ENCODE measurements at places on chromosomes 2 and 18.

DNA sequence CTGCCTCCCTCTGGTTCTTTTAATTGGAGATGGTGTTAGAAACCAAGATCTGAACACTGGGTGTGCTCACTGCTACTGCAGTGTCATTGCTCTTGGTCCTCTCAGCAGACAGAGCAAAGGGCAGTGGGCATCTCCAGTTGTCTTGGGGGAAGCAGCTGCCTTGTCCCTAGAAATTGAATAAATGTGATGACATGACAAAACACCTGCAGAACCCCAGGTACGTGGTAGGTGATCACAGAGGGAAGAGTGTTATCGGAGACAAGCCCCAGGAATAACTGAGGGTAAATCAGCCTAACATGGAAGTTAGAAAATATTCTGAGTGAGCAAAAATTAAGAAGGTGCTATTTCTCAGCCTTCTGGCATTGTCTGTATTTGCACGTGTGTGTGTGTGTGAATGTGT, 311.9 kb upstream of the HDAC4 start:
- DNase-seq = no peak

- DNase-seq = no peak
Observed at GRCh38 chr2:240457223-240458043, 22.0 kb downstream of the GPC1 start.

DNA sequence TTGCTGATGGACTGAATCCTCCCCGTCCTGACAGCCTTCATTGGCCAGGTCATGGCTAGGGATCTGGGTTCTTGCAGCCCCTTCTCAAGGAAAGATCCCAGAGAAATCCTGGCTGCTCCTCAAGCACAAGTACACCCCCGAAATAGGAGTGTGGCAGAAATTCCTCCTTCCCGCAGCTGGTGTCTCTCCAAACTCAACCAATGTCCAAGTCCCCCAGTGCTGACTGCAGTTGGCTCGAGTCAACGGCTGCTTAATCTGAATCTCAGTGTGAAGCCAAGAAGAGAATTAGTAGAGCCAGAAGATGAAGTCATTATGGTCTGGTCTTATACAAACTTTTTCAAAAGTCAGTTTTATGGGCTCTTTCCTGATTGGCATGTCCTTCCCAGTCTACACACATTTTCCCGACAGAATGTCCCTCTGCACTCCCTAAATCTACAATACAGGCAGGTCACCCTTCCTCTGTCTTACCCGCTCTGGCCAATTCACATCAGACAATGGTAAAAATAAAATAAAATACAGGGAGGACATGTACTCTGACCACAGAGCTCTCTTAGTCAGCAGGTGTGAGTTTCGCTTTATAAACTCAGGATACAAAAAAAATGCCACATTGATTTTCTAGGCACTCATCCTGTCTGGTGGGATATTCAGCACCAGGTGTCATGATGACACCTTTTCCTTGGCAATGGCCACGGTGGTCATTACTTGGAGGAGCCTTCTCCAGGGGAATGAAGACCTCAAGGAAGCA, 76.9 kb upstream of the PAPOLG start:
- no peak for DNase-seq

DNA sequence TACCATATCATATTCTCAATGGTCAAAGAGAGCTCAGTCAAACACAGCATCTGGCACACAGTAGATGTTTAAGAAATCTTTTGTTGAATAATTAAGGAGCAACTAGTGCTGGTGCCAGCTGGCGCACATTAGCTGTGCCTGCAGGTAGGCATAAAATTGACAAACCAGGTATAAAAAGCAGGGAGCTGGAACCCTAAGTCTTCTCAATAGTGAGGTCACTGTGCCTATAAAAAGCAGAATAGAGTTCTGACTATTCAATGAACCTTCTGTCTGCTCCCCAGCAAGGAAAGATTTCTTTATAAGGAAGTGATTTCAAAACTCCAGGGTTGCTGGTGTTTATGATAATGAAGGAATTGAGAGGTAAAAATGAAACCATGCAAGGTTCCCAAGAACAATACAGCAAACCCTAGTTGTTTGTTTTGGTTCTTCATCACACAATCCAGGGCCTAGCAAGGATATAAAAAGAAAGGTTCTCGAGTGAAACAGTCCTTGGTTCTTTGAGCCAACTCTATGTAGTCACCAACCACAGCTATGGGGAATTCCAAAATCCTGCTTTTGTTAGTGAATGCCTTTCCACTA, 76.1 kb downstream of the THADA start:
- DNase-seq = no peak

DNA sequence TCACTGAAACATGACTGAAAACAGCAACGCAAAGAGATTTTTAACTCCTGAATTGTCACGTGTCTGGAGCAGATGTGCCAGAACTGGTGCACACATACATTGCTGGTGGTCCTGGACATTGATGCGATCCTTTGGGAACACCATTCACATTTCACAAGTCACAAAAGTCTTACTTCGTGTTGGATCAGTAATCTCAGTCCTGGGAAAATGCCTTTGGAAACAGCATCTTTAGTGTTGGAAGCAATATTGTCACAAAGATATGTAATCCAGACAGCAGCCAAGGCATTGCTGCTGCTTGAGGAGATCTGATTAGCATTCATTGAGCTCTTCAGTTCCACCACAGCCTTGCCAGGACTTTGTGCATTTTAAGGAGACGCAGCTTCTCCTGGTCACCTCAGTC, 126.2 kb upstream of the SH3BP4 start:
- no peak for DNase-seq

- no peak for DNase-seq
Observed at GRCh38 chr2:151792589-151792988, 35.6 kb downstream of the ARL5A start.

DNA sequence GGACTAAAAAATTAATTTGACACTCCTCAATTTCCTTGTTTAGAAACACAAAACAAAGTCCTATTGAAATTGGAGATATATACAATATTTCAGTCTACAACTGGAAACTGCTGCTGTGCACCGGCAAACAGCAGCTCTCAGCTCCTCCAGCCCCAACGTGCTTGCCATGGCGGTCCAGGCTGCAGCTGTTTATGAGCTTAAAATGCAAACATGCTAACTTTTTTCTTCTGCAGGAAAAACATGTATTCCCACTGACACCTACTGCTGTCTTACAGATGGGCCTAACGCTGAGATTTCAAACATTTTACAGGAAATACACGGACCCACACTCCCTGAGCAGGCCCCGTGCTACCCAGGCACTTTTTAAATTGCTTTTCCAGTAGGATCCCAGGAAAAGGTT, 195.5 kb downstream of the BCL11A start:
- no peak for DNase-seq

DNA sequence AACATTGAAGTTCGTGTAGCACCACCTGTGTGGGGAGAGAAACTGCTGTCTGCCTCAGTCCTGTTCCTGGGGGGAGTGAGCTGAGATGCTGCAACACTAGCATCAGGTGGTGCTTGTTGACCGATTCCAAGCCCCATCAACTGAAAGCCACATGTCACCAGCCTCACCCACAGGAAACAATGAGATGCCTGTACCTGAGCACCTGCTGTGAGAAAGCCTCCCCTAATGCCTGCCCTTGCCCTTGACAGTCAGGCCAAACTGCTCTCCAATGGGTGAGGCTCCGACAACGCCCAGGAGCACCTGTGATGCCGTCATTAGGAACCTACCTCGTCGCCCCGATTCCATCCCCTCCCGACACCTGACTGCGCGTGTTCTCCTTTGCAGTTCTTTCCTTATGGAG, 104.6 kb downstream of the SMC6 start:
- DNase-seq = no peak

DNA sequence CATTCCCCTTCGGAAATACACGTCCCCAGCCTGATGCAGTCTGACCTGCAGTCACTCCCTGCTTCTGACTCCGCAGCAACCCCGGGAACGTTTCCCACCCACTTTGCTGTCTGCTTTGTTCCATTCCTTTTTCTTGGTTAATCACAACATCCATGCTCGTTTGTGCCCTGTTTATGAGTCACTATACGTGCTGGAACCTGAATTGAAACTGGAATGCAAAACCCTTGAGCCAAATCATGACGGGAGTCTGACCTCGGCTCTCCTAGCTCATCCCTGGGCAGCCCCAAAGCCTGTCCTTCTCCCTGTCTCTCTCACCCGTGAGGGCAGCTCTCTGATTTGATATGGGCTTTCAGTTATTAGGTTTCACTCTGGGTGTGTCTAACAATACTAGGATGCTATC, 57.1 kb upstream of the RNF152 start:
- DNase-seq = no peak

DNA sequence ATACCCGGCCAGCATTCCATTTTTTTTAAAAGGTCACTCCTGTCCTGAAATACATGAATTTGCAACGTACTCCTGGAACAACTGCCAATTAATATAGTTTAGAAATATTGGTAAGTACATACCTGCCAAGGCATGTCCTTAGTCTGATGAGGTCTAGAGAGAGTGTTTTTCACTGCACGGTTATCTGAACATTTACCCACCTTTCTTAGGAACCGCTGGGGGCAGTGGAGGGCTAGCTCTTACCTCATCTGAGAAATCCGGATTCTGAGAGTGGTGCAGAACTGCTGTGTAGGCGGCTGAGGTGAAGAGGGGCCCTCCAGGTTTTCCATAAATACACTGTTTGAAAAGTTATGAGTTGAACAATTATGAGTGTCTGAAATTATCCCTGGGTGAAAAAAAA, 133.1 kb upstream of the CCDC195 start:
- no peak for DNase-seq

GRCh38 chr2:172680436-172681068, 55.1 kb upstream of the RAPGEF4 start:
- no peak for DNase-seq

DNA sequence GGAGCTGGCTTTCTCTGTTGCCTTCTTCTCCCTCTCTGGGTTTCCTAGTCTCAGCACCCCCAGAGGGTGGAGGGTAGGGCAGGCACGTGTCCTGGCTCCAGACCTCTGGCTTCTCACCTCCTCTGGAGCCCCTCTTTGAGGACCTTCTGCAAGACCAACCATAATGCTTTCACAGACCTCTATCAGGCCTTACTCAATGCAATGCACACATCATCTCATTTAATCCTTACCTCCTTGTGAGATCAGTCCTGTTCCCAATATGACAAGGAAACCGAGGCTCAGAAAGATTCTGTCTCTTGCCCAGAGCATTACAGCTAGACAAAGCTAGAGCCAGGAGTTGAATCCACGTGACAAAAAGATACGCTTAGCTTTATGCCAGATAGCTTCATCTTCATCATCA, 8.2 kb downstream of the ATOH8 start:
- DNase-seq = no peak

- no peak for DNase-seq
Observed at GRCh38 chr18:35114305-35114704, 73.1 kb downstream of the MAPRE2 start.

DNA sequence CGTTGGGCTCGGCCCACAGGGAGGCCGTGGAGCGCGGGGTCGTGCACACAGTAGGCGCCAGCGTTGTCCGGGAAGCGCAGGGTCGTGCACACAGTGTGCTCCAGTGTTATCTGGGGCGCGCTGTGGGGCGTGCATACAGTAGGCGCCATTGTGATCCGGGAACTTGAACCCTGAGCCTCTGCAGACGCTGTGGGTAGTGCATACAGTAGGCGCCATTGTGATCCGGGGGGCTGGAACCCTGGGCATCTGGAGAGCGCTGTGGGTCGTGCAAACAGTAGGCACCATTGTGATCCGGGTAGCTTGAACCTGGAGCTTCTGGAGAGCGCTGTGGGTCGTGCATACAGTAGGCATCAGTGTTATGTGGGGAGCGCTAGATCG, 793 bp downstream of the ZNF236 start:
- no peak for DNase-seq

DNA sequence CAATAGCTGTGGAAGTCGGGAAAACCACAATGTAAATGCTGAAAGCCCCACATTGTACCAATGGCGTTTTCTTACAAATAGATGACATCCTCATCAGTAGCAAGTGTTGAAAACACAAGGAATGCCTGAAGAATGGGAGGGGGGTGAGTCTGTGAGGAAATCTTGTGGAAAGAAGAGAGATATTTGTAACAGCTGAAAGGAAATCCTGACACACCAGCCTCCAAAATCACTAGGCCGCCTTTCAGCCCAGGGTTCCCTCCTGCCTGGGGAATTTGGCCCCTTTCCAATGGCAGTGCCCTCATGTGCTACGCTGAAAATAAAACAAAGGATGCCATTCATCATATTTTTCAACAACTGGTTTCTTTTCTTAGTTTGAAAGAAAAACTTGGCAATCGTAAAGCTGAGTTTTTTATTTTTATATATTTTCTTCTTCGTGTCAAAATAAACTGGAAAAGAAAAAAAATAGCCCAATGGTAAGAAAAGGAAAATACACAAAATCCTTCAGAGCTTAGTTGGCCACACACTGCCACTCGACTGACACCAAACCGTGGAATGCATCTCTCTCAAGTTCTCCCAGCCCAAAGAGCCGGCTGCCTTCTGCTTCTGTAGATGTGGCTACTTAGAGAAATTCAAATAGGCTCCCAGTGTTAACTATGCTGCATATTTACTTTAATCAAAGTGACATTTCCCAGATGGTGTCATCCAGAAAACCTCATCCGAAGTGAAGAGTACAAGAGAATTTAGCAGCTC, 52.0 kb downstream of the FTCDNL1 start:
- peak; percentile 57 for DNase-seq

- no peak for DNase-seq
Observed at GRCh38 chr2:124024561-124025170, 421 bp upstream of the CNTNAP5 start.

DNA sequence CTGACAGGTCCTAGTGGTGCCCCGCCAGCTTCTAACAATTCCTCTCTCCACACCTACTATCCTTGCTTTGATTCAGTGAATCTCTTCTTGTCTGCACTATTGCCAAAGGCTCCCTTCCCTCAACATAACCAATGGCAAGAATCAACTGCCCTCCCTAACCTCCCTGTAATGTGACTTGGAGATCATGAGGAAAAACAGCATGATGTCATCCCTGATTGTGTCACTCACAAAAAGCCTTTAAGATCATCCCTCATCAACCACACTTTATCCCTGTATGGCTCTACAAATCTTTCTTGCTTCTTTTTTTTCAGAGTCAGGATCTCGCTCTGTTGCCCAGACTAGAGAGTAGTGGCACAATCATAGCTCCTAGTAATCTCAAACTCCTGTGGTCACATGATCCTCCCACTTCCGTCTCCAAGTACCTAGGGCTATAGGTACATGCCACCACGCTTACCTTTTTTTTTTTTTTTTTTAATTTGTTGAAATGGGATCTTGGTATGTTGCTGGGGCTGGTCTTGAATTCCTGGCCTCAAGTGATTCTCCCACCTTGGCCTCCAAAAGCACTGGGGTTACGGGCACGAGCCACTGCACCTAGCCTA, 19.7 kb downstream of the SAP130 start:
- no peak for DNase-seq

DNA sequence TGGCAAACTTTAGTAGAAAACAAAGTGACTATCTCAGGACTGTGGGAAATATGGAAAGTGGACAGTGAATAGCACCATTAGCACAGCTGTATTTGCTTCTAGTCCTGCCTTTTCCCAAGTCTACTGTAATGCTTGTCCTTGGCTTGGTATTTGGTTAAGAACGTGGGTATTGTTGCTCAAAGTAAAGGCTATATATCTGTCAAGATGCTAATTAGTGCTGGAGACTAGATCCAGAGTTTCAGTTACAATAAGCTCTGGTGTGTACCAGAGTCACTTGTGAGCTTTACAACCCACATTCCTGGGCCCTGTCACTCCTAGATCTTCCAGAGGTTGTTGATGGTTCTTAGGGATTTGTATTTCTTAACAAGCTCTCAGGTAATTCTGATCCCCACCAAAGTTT, 313.6 kb downstream of the SLC8A1 start:
- DNase-seq = no peak

GRCh38 chr2:117512307-117512706, 302.2 kb upstream of the DDX18 start:
- no peak for DNase-seq
